Hepatocyte (in vitro differentiated cells): ENCODE measurements at places on chromosomes 5 and 9. TPM values are rescaled to one million over a fixed set of nuclear protein-coding genes. Genes with fewer than 3 reads are reported as not detected.
A peak's percentile ranks its signal among the peaks of the same experiment; 100 is the strongest.

PRDM9 gene
- not detected in 2 replicates for polyA plus RNA-seq

GRCh38 chr5:36655161-36655560, 48.8 kb downstream of the SLC1A3 start:
- DNase-seq: peak; percentile 30

DNA sequence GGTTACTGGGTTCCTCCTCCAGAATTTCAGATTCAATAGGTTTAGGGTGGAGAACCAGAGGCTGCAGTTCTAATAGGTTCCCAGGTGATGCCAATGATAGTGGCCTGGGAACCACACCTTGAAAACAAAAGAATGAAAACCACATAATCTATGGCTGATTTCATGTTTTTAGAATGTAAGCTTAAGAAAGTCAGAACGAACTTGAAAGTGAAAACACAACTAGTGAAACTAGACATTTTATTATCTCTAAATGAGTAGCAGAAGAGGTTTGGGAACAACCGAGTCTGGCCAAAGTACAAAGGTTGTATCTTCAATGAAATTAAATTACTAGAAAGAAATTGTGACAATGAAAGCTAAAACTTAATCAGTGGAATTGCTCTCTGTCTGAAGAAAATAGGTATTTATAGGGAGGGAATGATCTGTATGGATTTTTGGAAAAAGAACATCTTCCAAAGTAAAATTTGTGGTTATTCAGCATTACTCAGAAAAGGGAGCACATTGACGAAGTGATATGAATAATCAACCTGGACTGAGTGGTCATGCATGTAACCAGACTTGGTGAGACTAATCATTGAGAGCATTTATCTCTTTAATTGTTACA, 24.9 kb upstream of the CEP120 start:
- no peak for DNase-seq

DNA sequence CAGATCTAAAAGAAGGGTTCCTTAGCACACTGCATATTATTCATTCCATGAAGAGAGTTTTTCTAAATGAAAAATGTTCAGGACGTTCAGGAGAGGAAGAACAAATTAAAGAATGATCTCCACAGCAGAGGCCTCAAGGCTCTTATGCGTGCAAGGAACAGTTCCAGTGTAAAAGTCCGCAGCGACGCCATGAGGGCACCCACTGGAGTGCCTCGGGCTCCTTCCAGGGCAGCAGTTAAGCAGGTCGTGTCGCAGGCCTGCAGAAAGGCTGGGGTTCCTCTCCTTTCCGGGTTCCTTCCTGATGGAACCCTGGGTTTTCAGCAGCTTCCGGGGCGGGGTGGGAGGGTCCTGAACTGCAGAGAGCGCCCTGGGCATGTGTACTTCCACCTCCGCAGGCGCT, 87.1 kb upstream of the SELENOP start:
- no peak for DNase-seq

PTGDS gene
- polyA plus RNA-seq: 290 and 383 TPM in 2 replicates

- no peak for DNase-seq
Observed at GRCh38 chr5:178524093-178524882, 65.9 kb downstream of the COL23A1 start.

GCNT4 gene
- polyA plus RNA-seq: 1.5 TPM in 2 replicates

DNA sequence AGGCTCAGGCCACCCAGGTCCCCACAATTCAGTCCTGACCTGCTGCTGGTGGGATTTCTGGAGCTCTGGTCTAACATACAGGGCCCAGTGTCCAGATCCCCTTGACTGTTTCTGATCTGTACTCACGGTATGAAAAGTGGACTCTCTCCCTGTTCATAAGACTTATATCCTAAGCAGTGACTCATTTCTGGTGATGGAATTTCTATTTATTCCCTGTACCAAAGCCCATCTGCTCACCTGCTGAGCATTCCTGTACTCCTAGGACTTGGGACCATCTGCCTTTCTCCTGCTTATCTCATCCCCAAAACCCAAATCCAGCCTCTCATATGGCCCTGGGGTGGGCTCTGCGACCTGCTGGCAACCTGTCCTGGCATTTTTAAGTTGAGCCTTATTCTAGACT, 86.6 kb downstream of the APBA1 start:
- no peak for DNase-seq
